ENCODE measurements at places on chromosomes 11 and 22.

DNA sequence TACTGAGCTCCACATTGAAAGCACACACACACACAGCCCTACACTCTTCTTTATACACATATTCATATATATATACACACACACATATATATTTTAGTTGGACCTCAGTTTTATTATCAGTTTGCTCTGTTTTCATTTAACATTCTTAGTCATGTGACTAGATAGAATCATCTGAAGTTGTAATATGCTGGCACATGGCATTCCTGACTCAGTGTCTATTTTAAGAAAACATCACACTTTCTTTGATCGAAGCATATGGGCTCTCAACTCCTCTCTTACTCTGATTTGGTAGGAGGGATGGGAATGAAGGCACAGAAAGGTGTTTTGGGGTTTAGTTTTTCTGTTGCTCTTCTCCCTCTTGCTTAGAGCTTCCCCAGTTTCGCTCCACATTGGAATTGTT, 24.8 kb downstream of the AMOTL1 start:
- no peak for DNase-seq

DNA sequence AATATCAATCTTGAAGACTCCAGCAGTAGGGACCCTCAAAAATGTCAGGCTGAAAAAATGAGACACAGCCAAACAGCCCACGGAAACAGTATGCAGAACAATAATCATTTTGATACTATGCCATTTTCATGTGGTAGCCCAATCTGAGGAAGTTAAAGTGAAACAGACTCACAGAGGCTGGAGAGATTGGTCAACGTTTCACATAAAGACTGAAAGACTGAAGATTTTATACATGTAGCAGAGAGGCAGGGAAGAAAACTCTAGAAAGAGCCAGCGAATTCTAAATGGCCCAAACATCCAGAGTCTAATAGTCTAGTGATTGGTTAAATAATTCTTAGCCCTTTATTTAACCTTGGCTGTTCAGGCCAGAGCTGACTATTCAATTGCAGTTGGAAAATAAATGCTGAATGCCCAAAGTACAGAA, 49.4 kb downstream of the MAML2 start:
- DNase-seq: no peak

- no peak for DNase-seq
These were observed 24.4 kb upstream of the PSMA1 start for GRCh38 chr11:14544611-14545010.

DNA sequence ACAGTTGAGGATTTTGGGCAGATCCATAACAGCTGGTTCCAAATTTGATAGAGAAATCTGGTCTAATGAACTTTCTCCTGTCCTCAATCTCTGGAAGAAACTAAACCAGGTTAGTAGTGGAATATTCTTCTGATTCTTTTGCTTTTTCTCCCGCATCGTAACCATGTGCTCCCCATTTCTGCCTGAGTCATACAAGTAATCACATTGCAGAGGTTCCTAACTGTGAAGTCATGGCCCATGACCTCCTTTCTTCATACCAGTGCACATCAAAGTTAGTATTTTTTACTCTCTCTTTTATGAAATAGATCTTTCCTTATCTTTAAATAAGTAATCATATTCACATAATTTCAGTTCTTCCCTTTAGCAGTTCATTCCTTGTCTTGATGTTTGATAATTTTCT, 249.0 kb downstream of the DYNC2H1 start:
- no peak for DNase-seq

GRCh38 chr22:30048681-30049080, 31.6 kb upstream of the HORMAD2 start:
- DNase-seq: no peak

DNA sequence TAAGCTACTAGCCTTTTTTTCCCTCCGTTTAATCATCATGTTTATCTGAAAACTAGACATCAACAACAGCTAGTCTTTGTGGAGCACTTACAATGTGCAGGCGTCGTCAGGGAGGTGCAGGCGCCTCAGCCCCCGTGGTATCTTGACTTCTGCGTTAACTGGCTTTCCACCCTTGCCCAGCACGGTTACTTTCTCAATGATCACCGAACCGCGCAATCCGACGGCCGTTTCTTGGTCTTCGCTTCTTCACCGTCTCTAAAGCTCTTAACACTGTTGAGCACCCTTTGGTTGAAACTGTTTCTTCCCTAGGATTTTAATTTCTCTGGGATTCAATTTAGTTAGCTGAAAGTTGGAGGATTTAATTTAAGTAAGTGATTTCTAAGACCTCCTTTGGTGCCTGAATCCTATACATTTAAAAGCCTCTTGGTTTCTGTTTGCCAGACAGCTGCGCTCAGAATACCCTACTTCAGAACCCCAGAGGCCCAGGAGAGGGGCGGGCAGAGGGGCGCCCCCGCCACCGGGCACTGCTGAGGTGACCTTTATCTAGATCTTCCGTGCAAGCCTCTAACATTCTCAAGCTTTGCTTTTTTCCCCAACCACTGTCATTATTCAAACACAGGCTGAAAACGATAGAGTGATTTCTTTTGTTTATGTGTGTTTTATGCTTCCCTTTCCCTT, 18.0 kb upstream of the TMEM218 start:
- DNase-seq: no peak

GRCh38 chr11:121485216-121485615, 32.4 kb upstream of the SORL1-AS1 start:
- no peak for DNase-seq

- DNase-seq: no peak
These were observed 63.3 kb upstream of the BMAL1 start for GRCh38 chr11:13214276-13214675.

DNA sequence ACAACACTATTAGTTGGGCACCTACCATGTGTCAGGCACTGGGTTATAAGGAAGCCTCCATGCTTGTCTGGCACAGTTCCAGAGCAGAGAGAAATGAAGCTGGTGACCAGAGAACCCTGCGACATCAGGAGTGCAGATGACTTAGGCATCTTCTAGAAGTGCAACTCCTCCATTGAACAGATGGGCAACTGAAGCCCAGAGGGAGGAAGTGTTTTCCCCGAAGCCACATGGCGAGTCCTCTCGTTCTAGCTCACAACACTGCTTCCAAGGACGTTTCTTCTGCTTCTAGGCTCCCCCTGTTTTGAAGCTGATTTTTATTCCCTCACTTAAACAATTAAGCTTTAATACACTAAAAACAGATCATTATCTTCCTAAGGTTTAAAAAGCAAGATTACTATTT, 109.8 kb upstream of the SYT13 start:
- no peak for DNase-seq

GRCh38 chr11:128318856-128319474, 268.4 kb downstream of the ETS1 start:
- no peak for DNase-seq

DNA sequence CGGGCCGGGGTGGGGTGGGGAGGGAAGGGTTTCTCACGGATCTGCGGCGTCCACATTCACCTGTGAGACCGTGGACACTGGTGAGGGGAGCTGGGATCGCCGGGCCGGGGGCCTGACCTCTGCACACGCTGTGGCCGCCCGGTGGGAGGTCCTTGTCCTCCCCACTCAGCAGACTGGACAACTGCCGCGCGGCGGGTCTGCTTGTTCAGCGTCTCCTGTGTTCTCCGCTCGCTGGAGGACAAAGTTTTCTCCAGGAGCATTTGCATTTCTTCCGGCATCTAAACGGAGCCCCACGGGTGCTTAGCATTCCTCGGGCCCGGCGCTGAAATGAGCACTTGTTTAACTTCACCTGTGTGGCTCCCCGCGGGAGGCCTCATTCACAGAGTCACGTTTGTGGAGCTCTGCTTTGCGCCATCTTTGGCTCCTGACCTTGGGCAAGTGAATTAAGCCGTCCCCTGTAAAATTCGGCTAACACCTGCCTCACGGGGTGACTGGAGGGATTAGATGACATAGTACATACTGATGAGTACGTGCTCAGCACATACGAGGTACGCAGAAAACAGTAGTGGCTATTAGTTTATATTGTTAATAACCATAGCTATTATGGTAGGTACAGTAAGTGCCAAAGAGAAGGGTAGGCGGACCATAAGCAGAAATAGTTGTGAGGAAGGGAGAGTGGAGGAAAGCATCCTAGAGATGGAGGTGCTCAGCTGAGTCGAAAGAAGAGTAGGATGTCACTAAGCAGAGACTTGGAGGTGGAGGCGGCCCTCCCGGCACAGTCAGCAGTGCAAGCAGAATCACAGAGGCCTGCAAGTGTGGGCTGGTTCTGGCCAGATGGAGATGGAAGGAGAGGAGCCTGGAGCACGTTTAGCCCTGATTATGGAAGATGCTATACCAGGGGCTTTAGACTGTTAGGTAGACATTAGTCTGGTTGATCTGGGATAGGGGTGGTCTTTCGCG, 885 bp downstream of the TRMU start:
- DNase-seq: no peak

- no peak for DNase-seq
These were observed 34.4 kb downstream of the ME3 start for GRCh38 chr11:86637988-86638387.

DNA sequence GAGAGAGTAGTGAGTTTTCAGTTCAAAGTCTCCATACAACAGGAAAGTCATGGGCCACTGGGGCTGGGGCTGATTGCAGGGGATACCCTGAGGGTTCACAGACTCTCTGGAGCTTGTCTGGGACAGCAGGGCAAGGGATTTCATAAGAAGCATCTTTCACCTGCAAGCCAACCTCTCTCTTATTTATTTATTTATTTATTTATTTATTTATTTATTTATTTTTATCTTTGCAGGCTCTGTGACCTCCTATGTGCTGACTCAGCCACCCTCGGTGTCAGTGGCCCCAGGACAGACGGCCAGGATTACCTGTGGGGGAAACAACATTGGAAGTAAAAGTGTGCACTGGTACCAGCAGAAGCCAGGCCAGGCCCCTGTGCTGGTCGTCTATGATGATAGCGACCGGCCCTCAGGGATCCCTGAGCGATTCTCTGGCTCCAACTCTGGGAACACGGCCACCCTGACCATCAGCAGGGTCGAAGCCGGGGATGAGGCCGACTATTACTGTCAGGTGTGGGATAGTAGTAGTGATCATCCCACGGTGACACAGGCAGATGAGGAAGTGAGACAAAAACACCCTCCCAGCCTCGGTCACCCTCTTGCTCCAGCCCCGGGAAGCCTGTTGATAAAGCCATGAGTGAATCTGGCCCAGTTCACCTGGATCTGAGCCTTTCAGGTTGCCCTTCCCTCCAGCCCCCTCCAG, 68.4 kb downstream of the GGTLC2 start:
- no peak for DNase-seq

- DNase-seq: no peak
These were observed 471.0 kb downstream of the INSC start for GRCh38 chr11:15585602-15586331.

DNA sequence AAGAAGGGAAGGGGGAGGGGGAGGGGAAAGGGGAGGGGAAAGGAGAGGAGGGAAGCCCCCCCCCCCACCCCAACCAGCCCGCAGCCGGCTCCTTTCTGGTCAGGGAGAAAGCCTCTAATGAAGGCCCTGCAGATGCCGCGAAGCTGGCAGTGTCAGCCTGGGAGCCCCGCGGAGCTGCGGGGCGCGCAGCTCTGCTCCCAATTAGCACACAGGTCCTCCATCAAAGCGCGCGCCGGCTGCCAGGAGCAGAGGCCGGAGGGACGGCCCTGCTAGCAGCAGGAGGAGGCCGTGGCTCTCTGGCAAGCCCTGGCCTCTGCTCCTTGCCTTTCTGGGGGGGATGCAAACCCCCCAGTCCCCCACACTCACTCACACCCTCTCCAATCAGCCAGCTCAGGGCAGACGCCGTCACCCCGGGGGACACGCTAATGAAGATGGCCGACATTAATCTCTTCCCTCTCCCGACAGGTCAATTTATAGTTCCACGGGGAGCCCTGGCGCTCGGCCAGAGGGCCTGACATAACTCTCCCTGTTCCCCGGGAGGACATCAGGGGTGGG, 70.5 kb upstream of the TCF20 start:
- DNase-seq: no peak

GRCh38 chr22:31748490-31748889, 1.4 kb downstream of the PRR14L start:
- DNase-seq: no peak

DNA sequence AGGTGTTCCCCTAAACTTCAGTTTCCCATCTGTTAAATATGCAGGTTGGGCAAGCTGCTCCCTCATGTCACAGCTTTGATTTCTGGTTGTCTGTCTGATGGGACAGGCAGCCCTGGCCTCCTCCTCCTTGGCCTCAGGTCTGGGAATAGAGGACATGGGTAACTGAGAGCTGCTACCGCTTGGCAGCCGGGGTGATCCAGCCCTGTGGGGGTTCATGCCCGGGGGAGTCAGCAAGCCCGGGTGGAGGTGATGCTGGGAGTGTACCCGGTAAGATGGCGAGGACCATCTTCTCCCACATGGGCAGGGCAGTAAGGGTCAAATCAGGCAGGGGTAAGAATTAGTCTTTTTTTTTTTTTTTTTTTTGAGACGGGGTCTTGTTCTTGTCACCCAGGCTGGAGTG, 845.0 kb downstream of the TBC1D22A start:
- DNase-seq: no peak
